ENCODE measurements at places on chromosomes 5 and 9. TPM values are rescaled to one million over a fixed set of nuclear protein-coding genes. Genes with fewer than 3 reads are reported as not detected.

DNA sequence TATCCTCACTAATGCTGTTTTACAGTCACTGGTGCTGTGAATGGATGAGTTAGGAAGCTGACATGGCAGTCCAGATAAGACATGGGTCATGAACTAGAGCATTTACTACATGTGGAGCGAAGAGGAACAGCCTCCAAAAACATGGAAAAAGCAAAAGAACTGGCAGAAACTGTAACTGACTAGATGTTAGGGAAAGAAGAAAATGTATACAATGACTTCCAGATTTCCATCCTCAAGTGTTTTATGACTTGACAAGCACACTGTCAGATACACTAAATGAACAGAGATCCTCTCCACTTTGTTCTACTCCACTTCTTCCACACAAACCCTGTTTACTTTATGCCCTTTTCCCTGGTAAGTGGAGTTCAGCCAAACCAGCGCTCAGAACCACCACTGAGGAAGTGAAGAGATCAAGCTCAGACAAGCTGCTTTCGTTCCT, 11.5 kb downstream of the HMGCS1 start:
- no peak for DNase-seq

GRCh38 chr9:10436756-10437155, 176.0 kb downstream of the PTPRD start:
- DNase-seq, result no peak

NEUROG1 gene
- not detected for total RNA-seq

GRCh38 chr9:81082221-81082620, 607.1 kb downstream of the TLE1 start:
- DNase-seq, result no peak

DNA sequence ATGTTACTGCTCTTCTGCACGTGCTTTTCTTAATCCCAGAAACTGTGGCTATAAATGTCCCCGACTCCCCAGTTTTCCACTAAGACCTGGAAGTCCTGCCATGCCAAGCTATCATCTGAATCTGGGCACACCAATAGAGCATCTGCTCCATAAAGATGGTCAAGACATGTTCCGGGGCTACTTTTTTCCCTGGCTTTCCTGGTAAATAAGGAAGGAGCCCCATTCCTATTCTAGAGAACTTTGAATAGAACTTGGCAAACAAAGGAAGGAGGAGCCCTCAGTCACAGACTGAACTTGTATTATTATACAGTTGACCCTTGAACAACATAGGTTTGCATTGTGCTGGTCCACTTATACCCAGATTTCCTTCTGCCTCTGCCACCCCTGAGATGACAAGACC, 182.9 kb downstream of the CCDC192 start:
- no peak for DNase-seq

ANKHD1 gene
- 109 TPM for total RNA-seq

NOP16 gene
- total RNA-seq, result 31.5 TPM

- DNase-seq, result no peak
Measured at GRCh38 chr9:89553451-89554010, 51.3 kb upstream of the GADD45G start.

DNA sequence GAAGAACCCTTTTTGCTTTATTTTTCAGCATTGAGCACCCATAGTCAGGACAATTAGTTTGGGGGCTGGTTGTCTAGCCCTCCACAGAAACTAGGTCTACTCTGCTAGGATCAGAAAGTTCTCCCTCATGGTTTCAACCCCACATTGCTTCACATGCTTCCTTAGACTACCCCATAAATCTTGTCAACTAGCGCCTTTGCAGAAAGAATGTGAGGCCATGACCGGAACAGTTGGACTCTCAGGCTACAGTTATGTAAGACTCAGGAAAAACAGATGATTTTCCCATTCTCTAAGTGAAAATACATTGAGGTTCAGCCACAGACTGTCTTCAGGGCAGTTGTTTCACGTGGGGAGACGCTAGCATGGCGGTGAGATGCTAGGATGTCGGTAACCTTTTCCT, 255.6 kb downstream of the NR3C1 start:
- no peak for DNase-seq

GRCh38 chr9:90734631-90735030, 67.0 kb upstream of the SYK start:
- no peak for DNase-seq

DNA sequence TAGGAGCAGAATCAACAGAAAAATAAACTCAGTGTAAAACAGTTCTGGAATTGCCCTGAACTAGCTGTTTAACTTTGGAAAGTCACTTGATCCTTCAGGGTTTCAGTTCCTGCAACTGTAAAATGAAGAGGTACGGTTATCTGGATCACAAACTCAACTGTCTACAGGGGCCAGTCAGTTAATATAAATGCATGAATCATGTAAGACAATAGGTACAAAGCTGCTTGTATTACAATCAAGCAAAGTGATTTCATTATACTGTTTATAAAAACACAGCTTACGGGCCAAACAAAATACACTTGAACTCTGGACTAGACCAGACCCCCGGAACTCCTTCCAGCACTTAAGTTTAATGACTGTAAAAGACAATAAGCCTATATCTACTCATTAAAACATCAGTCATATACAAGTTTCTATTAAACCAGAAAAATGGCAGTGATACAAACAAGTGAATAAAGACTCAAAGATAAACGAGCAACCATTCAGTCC, 73.0 kb downstream of the MRPS27 start:
- no peak for DNase-seq

- DNase-seq, result no peak
Measured at GRCh38 chr5:92144824-92145223, 761.7 kb upstream of the ARRDC3 start.

GRCh38 chr5:103561685-103562452, 720 bp downstream of the NUDT12 start:
- DNase-seq, result no peak

Data from PC-9 (cell line).